SK-N-SH (cell line): ENCODE measurements at places on chromosomes 11 and 22. TPM values are rescaled to one million over a fixed set of nuclear protein-coding genes. Genes with fewer than 3 reads are reported as not detected.

Gene TESMIN
- 2.0 and 3.5 TPM in 2 replicates for polyA plus RNA-seq

Gene PDGFB
- polyA plus RNA-seq = 0.19 and 0.44 TPM in 2 replicates

Gene MLC1
- polyA plus RNA-seq = not detected in 2 replicates

Gene OR2AG2
- not detected in 2 replicates for polyA plus RNA-seq

Gene TMEM132A
- polyA plus RNA-seq = 62.2 and 66.9 TPM in 2 replicates

Gene MN1
- 0.11 and 0.20 TPM in 2 replicates for polyA plus RNA-seq

Gene MS4A7
- not detected in 2 replicates for polyA plus RNA-seq

Gene GAB4
- polyA plus RNA-seq = not detected in 2 replicates

Gene NAV2
- polyA plus RNA-seq = 19.0 and 26.2 TPM in 2 replicates

Gene MMP10
- polyA plus RNA-seq = 1.4 and 2.2 TPM in 2 replicates

Gene WNT11
- polyA plus RNA-seq = 0.43 and 0.70 TPM in 2 replicates

Gene ROBO4
- polyA plus RNA-seq = 0.31 and 0.95 TPM in 2 replicates

Gene TRIM44
- 34.1 and 45.8 TPM in 2 replicates for polyA plus RNA-seq

Gene DDX25
- polyA plus RNA-seq = 0.12 and 0.39 TPM in 2 replicates

Gene WT1
- 0.15 and 0.49 TPM in 2 replicates for polyA plus RNA-seq

Gene ZP1
- not detected in 2 replicates for polyA plus RNA-seq

Gene B4GALNT4
- polyA plus RNA-seq = 58.6 and 66.7 TPM in 2 replicates
